ENCODE measurements at places on chromosomes 1 and 21.

GRCh38 chr21:37555672-37556261, 189.2 kb downstream of the DYRK1A start:
- no peak for DNase-seq

- no peak for DNase-seq
Measured at GRCh38 chr21:20572582-20572981, 425.6 kb upstream of the NCAM2 start.

DNA sequence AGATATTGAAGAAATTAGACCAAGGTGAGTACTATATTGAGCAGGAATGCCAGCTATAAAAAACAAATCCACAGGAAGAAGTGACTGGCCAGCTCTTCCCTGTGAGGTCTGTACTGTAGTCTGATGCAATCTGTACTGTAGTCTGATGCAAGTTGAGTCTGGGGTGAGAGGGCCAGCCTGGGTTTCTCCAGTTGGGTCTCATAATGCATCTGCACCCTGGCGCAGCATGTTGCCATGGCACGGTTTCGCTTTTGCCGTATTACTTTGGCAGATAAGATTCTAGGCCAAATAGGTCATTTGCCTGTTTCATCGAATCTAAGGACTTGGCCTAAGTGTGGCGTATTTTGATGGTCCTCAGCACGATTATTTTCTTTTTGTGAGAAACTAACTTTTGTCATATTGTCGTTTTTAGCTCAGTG, 24.4 kb upstream of the PGD start:
- DNase-seq: no peak

DNA sequence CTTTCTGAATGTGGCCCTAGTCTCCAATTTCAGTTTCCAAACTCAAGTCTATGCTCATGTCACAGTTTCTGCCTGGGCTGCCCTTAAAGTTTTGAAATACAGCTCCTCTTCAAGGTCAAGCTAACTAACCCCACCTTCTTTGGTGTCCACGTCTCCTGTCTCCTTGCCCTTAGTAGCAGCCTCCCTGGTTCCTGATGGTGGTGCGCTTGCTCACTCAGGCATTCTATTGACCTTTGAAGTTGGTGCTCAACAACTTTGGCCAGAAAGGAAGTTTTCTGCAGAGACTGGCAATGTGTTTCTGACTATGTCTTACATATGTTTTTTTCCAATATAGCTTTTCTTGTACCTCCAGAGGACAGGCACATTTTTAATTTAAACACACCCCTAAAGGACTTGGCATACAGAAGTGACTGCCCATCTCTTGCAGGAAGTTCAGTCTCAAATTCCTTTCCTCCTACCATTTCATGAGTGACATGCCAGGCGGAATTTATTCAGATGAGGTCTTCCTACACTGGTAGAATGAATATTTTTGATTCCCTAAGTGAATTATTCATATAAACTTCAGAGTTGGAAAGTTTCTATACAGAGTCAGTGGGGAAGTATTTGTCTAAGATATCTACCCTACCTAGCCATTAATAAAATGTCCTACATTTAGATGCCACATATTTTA, 364.3 kb upstream of the USP24 start:
- no peak for DNase-seq

GRCh38 chr21:45405819-45406762, 1.1 kb downstream of the COL18A1 start:
- peak; percentile 35 for DNase-seq

DNA sequence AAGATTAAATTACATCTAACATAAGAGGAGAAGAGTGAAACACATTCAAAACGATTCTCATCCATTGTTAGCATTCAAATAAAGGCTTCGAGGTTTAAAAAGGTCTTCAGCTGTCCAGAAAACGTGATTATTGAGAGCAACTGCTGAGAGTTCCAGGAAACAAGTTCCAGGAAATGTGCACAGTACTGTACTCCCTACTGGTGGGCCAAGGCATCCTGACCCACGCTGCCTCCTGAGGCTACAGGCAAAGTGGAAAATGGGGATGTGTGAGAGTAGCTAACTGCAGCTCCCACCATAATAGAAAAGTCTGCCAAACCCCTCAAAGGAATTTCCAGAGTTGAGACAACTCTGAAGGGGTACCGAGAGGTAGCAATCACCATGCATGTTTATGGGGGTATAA, 2.0 kb downstream of the VAV3 start:
- no peak for DNase-seq

DNA sequence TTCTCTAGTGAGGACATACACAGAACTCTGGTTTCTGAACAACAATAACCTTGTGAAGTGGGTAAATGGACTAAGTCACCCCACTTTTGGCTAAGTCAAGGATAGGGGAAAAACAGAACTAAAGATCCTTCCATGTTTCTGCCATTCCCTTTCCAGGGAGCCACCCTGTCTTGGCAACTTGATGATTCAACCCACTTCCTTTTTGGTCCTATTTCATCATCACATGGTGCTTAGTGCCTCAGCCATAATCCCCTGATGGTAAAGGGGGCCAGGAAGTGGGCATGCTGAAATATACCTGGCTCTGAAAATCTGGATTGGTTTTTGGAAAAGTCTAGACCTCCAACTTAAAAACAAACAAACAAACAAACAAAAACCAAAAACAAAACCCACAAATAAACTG, 206.4 kb upstream of the FOXD3 start:
- no peak for DNase-seq

DNA sequence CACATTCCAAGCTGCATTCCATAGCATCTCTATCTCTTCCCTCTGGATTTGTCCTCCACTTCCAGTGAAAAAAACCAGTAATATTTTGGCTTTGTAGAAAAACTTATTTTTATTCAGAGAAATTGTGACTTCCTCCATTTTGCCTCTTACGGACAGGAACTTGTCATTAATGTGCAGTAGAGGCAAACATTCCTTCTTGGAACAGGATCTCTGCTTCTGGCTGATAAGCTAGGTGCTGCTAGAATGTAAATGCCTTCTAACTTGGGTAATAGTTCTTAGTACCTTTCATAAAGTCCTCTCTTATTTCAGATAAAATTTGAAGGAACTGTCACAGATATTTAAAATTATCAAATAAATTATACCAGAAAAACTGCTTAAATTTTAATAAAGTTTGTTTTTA, 707.8 kb downstream of the USP25 start:
- DNase-seq: no peak

- DNase-seq: no peak
Measured at GRCh38 chr1:108595507-108595906, 35.6 kb downstream of the EEIG2 start.

- no peak for DNase-seq
Measured at GRCh38 chr1:41715441-41716095, 203.2 kb downstream of the HIVEP3 start.

DNA sequence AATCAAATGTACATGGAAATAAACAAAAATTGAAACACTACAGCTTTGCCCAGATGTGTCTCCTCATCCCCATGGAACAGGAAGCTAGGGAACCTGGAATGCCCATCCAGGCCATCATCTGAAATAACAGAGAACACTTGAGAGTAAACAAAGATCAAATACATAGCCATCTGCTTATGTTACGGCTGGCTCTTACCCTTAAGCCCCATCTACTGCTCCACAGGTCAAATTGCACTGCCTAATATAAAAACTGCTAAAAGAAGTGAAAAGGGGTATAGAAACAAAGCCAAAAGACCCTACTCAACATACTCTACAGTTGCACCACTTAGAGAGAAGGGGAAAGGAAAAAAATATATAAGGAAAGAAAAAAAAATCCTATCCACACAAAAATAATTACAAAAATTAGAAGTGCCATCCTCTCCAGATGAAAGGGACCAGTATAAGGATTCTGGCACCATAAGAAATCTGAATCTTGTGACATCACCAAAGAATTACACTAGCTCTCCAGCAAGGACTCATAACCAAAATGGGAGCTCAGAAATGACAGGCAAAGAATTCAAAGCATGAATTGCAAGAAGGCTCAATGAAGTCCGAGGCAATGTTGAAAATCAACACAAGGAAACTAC, 26.9 kb downstream of the OR6Y1 start:
- DNase-seq: no peak

- DNase-seq: no peak
Measured at GRCh38 chr1:193421487-193421886, 235.1 kb upstream of the B3GALT2 start.

- no peak for DNase-seq
Measured at GRCh38 chr1:197393772-197394171, 125.7 kb downstream of the CRB1 start.

- no peak for DNase-seq
Measured at GRCh38 chr1:33284049-33284448, 27.8 kb downstream of the ZNF362 start.

GRCh38 chr1:43547538-43548072, 16.9 kb downstream of the PTPRF start:
- DNase-seq: no peak

- no peak for DNase-seq
Measured at GRCh38 chr1:156752843-156753482, 1.5 kb upstream of the HDGF start.

DNA sequence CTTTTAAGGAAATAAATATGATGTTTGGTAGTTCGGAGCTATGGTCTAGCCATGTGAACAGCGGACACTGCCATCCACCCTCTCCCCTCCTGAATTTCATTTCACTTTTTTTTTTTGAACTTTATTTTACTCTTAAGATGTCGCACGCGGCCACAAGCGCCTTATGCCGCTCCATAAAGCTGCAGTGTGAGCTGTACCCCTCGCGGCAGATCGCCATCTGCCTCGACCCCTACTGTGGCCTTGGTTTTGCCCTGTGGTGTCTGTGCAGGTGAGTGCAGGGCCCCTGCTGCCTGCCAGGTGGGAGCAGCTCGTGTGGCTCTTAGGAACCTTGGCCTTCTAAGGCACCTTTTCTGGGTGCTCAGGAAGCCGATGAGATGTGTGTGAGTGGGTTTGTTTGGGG, 48.1 kb downstream of the S100B start:
- DNase-seq: no peak

- DNase-seq: no peak
Measured at GRCh38 chr1:25704267-25704691, 87.7 kb downstream of the MAN1C1 start.

- no peak for DNase-seq
Measured at GRCh38 chr1:203486618-203487370, 7.2 kb upstream of the OPTC start.

- DNase-seq: no peak
Measured at GRCh38 chr1:79131626-79132025, 125.1 kb upstream of the ADGRL4 start.

- no peak for DNase-seq
Measured at GRCh38 chr1:69648486-69648885, 80.8 kb downstream of the LRRC7 start.

DNA sequence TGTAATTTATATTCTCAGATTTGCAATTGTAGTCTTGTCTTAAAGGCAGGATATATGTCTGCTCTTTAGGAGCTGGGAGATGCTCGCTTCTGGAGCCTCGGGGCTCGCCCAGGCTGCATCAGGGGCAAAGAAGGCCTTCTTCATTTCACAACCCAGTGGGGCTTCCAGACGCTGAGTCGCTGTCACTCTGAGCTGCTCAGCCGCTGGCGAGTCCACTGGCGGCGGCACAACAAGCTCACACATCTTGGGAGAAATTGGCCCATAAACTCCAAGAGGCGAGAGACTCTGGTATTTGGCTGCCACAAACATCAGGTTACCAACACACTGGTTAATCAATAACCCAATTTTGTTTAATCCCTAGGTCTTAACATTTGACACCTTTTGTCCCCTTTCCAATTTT, 216.6 kb downstream of the ATG4C start:
- no peak for DNase-seq

GRCh38 chr21:45326891-45327440, 39.3 kb upstream of the POFUT2 start:
- DNase-seq: no peak

DNA sequence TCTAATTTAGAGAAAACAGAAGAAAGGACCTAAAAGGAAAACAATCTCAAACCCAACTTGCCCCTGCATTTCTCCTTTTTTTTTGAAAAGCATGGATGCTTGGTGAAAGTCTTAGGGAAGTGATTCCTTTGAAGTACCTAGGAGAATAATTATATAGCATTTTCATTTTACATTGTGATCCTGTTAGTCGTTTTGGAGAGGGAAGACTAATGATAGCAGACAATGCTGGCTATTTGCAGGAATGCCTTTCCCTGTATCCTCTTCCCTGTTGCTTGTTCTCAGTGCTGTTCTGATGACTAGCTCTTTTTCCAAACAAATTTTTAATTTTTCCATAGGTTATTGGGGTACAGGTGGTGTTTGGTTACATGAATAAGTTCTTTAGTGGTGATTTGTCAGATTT, 53.9 kb downstream of the LAMC1 start:
- DNase-seq: peak; percentile 17

- DNase-seq: peak; percentile 43
Measured at GRCh38 chr1:234515411-234515810, 36.4 kb upstream of the TARBP1 start.

DNA sequence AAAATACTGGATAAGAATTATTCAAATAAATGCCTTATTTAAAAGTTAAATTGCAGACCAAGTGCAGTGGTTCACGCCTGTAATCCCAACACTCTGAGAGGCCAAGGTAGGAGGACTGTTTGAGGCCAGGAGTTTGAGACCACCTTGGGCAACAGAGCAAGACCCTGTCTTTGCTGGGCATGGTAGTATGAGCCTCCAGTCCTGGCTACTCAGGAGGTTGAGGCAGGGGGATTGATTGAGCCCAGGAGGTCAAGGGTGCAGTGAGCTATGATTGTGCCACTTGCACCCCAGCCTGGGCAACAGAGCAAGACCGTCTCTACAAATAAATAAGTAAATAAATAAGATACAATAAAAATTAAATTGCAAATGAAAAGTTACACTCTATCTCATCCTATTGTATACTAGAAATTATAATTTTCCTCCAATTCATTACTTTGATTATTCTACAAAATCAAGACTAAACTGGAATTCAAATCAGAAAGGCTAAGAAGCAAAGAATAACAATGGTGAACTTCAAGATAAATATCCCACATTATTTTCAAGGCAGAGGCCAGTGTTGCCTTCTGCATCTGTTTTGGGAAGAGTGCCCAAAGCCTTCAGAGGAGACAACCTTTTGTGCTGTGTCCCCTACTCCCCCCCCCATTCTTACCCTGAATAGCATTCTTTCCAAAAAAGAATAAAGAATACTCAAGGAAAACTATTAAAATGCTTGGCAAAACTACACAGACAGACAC, 73.3 kb upstream of the IRF2BP2 start:
- no peak for DNase-seq

- no peak for DNase-seq
Measured at GRCh38 chr1:172085317-172085716, 244.0 kb downstream of the DNM3 start.

DNA sequence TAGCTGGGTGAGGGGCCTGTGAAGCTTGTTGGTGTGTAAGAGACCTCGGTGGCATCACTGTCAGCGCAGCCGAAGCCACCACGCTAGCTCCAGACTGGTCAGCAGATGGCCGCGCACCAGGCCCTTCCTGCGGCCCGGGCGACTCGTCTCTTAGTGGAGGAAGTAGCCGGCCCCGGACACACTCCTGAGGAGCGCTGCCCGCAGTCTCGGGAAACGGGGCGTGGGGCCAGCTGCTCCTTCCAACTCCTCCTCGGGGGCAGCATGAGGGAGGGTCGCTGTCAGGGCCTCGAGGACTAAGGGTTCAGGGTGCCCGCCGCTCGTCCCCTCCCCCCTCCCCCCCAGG, 20.4 kb downstream of the H3-3A start:
- DNase-seq: peak; percentile 66
